Activated T-helper 17 cell treated with anti-CD3 and anti-CD28 coated beads, Interleukin-2, amount 50 U/mL, for 72 hours (primary cell): ENCODE measurements at places on chromosomes 4 and X.
A peak's percentile ranks its signal among the peaks of the same experiment; 100 is the strongest.

DNA sequence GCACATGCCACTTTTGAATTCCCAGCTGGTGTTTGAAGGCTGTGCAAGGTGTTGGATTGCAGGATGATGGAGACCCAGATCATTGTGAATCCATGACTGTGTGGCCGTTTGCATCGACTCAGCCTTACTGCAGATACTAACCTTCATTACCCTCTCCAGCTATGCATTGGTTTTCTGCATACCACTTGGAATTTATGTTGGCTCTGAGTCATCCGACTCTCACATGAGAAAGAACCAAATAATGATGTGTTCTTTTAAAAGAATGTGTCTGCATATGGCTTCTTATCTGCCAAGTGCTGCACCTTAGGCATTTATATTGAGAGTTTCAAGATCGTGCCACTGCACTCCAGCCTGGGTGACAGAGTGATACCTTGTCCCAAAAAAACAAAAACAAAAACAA lies 106.7 kb upstream of the PRKX start:
- ATAC-seq, result no peak

DNA sequence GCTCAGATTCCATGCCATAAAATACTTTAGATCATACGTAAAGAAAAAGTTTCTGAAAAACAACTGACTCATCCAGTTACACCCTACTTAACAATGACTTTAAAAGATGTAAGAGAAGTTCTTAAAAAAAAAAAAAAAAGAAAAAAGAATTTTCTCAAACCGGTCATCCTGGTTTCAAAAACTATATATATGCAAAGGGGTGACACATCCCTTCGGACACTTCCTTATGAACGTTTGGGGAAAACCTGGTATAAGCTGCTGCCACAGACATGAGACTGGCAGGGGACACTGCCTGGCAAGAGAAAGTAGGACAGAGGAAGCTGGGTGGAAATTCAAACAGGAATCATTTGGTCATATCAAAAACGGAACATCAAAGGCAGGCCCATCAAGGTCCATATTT lies 81.2 kb upstream of the PRSS48 start:
- ATAC-seq, result peak; percentile 56

DNA sequence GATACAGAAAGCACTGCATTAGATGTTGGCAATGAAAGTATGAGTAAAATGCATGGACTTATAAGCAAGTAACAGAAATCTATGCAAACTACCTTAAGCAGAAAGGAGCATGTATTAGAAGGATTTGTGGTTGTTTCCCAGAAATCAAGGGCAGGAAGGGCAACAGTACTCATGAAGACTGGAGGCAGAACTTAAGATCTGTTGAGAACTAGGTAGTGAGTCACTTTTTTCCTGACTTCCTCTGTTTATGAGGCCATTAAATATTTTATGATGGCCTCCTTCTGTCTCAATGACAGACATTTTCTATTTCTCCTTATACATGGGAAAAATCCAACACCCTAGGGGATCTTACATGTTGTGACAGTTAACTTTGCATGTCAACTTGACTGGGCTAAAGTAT lies 398.2 kb downstream of the MID1IP1 start:
- ATAC-seq, result no peak

DNA sequence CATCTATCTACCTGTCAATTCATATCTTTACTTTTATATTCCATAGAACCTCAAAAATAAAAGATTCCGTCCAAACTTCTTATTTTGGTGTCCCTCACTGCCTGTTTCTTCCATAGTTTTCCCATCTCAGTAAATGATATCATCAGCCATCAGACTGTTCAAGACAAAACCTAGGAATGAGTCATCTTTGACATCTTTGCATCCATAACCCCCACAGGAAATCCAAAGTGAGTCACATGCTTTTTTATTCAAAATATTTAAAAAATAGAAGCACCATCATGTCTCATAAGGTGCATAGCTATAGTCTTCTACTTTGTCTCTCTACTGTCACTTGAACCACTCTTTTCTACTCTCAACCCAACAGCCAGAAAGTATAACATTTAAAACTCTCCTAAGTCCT lies 29.9 kb upstream of the CXXC4 start:
- ATAC-seq, result peak; percentile 62

DNA sequence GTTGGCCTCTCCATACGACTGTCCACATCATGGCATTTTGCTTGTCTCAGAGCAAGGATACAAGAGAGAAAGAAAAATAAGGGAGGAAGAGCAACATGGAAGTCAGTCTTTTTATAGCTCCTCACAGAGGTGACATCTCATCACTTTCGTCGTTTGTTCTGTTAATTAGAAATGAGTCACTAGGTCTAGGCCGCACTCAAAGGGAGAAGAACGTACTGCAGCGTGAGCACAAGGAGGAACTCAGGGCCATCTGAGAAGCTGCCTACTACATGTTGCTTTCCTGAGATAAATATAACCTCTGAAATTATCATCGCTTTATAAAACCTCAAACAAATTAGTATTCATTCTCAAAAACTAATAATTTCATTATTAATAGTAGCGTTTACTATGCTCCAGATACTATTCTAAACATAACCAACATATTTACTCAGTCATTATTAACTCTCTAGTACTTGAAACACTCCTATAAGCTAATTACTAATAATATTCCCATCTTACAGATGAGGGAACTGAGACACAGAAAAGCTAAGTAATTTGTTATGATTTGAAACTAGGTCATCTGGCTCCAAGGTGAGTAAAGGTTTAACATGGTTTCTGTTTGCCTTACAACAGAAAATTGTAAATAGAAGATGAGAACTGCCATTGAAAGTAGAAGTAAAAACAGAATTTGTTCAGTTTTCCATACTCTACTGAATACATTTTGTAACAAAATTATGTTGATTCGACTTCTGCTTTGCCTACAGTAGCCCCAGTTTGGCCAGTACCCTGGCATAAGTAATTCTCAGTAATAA lies 213.2 kb upstream of the UGT8 start:
- no peak for ATAC-seq

GRCh38 chrX:39755143-39756032 lies 342.4 kb downstream of the BCOR start:
- no peak for ATAC-seq

- peak; percentile 55 for ATAC-seq
Observed at GRCh38 chrX:153635788-153636668, 11.0 kb upstream of the DUSP9 start.

- ATAC-seq, result peak; percentile 49
Observed at GRCh38 chrX:45807572-45808425, 607.1 kb upstream of the DIPK2B start.

GRCh38 chrX:110678591-110678990 lies 117.0 kb downstream of the CHRDL1 start:
- ATAC-seq, result no peak

- no peak for ATAC-seq
Observed at GRCh38 chrX:129731228-129731627, 7.6 kb upstream of the XPNPEP2 start.

DNA sequence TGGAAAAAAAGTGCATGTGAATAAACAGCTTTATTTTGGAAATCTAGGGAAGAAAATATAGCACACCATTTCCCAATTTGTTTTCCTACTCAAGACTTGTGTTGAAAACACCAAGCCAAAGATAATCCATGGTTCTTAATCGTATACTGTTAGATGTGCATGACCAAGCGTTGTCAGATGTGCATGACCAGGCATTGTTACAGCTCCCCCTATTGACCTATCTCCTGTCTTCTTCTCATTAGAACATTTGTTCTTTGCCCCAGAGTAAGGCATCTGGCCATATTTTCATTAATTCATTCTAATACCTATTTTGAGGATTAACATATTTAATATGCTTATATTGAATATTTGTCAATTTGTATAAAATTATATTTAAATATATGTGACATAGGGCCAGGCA lies 14.4 kb upstream of the VCX start:
- no peak for ATAC-seq

DNA sequence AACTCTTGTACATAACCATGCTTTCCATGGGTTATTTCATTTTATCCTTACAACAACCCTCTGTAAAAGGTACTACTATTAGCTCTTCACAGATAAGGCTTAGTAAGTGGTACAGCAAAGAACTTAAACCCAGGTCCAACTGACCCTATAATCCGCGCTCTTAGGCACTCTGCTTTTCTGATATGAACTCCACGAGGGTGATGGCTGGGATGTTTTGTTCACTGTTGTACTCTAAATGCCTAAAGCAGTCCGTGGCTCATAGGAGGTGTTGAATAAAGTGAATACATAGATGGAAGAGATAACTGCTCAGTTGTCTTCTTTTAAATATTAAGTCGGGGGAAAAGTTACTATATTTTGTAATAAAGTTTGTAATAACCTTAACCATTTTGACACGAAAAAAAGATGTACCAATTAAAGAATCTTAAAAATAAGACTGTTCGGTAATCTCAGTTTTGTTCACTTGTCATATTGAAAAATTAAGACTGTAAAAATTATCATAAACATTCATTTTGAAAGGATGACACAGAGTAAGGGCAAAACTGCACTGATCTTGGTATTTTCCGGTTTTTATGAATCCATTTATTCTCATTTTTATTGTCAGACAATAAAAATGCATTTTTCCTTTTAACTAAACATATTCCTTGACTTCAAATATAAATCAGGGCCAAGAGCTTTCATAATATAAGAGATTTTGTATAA lies 166.5 kb downstream of the FBXW7 start:
- peak; percentile 61 for ATAC-seq

DNA sequence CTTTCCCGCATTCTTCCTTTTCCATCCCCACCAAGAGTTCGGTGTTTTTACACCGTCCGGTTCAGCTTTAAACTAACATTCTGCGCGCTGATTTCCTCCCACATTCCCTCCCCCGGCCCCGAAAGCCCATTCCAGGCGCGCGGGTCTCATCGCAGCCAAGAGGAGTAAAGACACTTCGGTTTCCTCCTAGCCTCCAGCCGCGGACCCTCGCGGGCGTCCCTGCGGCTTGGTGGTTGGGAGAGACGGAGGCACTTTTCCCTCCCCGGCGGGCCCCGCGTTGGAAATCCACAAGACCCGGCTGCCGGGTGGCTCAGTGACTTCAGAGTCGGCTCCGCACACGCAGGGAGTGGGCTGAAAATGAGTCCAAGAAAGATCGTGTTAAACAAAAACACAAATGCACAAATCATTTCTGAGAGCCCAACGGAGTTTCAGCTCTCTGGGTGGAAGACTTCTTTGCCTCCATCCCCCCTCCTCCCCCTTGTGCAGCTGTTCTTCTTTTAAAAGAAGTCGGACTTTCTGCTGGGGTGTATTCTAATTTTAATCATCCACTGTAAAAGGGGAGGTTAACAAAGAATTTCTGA lies 2.0 kb upstream of the ARX start:
- ATAC-seq, result no peak

DNA sequence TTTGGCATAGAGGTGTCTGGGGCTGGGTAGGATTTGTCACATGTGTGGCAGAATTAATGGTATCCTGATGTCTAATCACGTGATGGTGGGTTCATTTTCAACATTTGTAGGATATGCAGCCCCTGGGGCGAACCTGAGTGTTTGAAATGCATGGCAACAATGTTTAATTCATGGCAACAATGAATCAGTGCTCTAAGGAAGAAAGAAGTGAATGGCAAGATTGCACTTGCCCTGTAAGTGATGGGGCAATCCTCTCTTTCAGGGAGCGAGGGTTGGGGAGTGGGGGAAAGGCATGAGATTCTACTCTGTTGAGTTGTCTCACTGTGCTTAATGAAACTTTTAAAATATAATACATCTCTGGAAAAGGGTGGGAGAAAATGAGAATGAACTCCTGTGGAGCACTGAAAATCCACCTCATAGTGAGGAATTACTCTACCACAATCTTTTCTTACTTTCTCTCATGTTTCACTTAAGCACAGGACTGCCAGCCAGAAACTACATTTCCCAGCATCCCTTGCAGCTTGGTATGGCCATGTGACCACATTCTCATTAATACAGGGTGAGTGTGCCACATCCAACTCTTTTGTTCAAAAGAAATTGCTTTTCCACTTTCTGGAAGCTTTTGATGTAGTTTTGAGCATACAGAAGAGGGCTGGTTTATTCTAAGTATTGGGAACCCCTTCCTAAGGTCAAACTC lies 64.0 kb upstream of the PGM2 start:
- ATAC-seq, result no peak

DNA sequence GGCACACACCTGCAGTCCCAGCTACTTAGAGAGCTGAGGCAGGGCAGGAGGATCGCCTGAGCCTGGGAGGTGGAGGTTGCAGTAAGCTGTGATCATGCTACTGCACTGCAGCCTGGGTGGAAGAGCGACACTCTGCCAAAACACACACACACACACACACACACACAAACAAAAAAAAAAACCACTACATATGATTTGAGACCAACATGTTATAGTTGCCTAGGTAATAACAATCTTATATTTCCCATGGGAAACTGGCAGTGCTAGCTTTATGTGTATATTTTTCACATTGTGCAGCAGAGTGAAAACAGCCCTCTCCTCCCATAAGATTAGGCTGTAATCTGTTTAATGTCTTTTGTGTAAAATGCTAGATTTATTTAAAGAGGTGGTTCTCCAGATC lies 3.1 kb upstream of the FAM241A start:
- ATAC-seq, result no peak

GRCh38 chr4:87551361-87551760 lies 22.2 kb upstream of the SPARCL1 start:
- no peak for ATAC-seq

DNA sequence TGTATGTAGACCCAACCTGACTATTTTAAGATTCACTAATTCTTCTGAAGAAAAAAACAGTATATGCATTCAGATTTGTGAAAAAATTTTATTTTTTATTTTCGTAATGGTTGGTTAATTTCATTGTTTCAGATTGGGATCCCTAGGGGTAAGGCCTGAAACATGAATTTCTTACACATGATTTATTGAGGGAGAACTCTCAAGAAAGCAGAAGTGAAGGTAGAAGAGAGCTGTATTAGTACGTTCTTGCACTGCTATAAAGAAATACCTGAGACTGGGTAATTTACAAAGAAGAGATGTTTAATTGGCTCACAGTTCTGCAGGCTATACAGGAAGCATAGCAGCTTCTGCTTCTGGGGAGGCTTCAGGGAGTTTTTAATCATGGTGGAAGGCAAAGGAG lies 611.9 kb upstream of the TECRL start:
- ATAC-seq, result no peak

DNA sequence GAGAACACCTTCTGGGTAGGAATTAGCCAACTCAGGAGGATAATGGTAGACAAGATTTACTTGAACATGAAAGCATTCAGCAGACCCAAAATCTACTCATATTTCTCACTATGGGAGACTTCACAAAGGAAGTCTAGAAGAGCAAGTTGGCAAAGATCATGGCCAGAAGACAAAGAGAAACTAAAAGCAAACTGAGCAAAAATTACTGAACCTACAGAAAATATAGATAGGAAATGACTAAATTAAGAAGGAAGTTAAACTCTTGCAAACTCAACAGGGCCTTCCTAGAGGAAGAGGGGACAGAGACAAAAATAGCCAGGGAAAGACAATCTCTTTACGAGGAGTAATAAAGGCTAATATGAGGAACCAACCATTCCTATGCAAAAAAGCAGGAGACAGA lies 18.7 kb downstream of the CORIN start:
- ATAC-seq, result no peak

DNA sequence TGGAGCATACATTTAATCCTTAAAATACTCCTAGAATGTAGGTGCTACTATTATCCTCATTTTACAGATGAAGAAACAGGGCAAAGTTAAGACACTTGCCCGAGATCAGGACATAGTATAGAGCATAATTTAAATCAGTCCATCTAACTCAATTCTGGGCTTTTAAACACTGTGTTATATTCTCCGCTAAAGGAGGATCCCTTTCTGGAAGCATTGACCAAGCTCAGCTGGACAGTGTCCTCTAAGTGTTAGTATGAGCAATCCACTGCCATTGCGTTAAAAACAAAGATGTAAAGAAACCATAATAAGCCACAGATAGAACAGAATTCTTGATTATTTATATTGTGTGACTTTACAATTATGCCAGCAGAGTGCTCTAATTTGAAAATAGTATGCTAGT lies 207.0 kb downstream of the ARHGAP24 start:
- no peak for ATAC-seq

- ATAC-seq, result no peak
Observed at GRCh38 chr4:183666088-183666487, 7.0 kb downstream of the TRAPPC11 start.
